A673 (cell line): ENCODE measurements at places on chromosomes 7 and 10. TPM values are rescaled to one million over a fixed set of nuclear protein-coding genes. Genes with fewer than 3 reads are reported as not detected.

DNA sequence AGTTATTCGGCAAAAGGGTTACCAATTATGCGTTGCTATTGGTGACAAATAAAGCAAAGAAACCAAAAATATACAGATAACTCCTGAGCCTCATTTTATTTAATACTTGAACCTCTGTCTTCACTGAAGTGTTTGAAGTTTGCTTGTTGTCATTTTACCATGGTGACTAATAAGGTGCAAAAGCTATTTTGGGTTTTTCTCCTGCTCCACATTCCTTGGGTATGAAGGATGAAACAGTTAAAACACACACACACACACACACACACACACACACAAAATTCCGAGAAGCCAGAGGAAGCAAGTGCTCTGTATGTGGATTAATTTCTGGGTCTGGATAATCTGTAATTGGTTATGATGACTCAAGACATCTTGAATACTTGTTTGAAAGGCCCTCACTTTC lies 246.5 kb downstream of the COBL start:
- DNase-seq = no peak

Gene SGMS1
- 13.0 and 13.2 TPM in 2 replicates for total RNA-seq

Gene PCLO
- 1.2 and 2.1 TPM in 2 replicates for total RNA-seq

DNA sequence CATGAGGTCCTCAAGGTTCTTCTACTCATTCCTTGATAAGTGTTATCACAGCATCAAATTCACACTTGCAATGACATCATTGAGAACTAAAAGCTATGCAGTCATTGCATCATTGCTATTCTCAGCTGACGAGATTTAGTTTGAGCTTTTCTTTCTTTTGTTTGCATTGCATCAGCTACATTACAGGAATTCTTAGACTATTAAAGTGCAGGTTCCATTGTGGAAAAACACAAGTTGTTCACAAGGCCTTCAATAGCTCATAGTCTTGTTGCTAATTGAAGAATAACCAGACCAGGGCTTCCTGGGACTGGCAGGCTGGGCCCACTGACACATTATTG lies 139.3 kb downstream of the CXCL12 start:
- no peak for DNase-seq

DNA sequence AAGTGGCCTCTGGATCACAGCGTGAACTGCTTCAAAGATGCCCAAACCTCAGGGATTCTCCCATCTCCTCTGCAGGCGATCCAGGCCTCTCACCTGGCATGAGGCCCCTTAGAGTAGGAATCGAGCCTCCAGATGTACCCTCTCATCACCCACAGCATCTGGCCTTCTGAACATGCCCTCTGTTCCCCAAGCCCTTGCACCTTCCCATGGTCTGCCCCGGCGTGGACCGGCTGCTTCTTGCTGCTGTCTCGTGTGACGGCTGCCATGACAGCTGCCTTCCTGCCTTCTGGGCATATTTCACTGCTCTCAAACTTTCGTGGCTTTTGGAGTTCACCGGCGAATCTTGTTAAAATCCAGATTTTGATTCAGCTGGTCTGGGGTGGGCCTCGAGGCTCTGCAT lies 157.2 kb upstream of the NPS start:
- no peak for DNase-seq

DNA sequence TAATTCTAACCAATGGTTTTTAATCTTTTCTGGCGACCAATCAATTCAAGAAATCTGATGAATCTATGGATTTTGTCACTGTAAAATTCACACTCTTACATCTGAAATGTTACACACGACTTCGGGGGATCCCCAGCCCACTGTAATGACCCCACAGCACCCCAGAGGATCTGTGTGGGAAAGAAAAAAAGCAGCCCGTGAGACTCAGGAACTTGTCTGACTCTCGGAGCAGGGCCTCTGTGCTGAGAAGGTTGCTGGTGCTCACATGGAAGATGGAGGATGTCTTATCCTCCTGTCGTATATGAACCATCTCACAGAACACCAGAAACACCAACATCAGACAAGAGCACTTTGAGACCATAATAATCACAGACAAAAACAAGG lies 228.4 kb upstream of the INHBA start:
- no peak for DNase-seq

- no peak for DNase-seq
These were observed 4.5 kb downstream of the AKR1E2 start for GRCh38 chr10:4830551-4830950.

GRCh38 chr10:26274391-26274790 lies 57.8 kb downstream of the GAD2 start:
- DNase-seq = no peak

Gene SLC16A9
- total RNA-seq = 2.9 and 3.0 TPM in 2 replicates
